GM12864 (cell line): ENCODE measurements at places on chromosomes 3 and 15.

DNA sequence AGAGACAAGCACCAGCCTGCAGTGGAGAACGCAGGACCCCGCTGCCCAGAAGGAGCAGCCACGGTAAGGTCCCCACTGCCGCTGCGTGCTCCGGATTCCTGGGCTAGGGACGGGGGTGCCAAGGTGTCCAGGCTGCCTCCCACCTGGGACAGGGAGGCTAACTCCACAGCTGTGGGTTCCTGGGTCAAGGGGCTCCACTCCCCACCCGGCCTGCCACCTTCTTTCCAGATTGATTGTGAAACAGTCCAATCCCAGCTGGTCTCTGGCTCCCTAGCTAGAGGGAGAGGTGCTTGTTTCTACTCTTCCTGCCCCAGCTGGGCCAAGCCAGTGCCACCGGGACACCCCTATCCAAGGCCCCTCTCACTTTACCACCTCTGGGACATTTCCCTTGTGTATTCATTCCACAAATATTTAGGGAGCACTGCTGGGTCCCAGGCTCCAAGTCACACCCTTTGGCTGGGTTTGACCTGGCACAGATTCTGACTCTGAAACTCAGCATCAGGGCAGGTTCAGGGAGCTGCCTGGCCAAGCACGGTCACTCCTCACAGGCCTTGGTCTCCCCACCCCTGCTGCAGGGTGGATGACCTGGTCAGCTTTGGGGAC, 1.9 kb downstream of the PAK6 start:
- DNase-seq = no peak

GRCh38 chr15:80699981-80700380, 4.9 kb downstream of the ABHD17C start:
- DNase-seq = no peak

GRCh38 chr3:38062809-38063208, 23.8 kb downstream of the DLEC1 start:
- DNase-seq = no peak

- DNase-seq = no peak
Observed at GRCh38 chr3:151990696-151991376, 117.4 kb downstream of the SUCNR1 start.

- no peak for DNase-seq
Observed at GRCh38 chr3:71201939-71202338, 381.6 kb downstream of the FOXP1 start.

DNA sequence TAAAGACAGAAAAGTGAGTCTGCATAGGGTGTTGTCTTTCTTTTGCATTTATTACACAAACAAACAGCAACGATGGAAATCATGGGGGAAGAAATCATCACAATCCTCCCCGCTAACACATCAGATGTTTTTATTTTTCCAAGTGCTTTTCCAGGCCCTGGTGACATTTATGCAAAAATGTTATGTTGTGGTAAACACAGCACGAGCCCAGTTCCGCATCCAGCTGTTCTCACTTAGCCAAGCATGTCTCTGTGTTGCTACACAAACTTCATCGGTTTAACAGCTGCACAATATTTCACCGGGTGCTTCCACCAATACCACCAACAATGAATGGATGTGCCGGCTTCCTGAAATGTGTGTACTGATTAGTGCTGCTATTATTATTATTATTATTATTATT, 53.7 kb upstream of the ABHD17C start:
- DNase-seq = no peak

- DNase-seq = no peak
Observed at GRCh38 chr3:192916371-192917027, 1.2 kb downstream of the MB21D2 start.

DNA sequence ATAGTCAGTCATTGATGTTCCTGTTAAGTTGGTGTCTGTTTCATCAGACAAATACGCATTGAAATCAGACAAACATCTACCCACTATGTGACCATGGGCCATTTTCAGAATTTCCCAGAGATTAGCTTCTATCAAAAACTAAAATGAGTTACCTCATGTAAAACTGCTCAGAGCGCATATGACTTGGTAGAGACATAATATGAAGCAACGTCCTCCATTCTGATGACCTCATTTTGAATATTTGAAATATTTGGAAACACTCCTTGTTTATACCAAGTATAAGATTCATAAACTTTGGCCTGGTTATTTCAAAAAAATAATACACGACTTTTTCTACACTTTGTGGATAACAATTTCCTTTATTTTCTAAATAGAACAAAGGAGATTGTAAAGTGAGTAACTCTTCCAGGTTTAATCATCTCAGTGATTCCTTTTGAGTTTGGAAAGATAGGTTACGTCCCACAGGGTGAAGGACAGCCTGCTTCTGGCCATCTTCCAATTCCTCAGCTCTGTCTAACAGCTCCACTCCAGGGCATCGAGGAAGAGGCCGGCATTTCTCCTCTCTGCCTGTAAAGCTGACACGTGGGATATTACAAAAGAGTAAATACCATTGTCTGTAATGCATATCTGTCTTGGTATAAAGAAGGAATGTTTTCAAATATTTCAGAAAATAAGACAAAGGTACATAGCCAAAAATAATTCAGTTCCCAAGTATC, 122.6 kb downstream of the CADM2 start:
- no peak for DNase-seq

DNA sequence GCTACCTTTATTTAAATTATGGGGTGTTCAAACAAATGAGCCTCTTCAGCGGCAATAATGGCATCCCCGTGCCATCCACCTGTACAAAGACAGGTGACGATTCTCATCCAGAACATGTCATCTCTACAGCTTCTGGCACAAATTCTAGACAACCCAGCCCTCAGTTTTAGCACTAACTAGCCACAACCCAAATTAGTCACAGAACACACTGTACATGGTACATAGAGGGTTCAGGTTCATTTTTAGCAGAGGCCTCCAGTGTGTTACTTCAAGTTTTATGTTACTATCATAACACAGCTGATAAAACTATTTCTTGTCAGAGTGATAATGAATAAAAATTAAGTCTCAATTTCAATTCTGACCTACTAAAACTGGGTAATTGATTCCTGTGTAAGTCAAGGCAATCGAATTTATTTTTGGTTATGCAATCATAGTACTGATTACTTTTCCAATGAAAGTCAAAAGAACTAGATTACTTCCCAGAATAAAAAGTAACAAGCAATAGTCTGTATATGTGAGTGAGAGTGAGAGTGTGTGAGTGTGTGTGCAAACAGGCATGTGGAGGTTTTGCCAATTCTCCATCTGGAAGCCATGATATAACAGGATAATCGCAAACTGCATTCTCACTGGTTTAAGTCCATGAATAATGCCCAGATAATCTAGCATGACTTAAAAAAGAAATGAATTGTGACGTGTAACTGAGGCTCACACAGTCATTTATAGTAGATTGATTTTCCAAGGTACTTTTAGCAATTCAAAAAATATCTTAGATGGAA, 37.4 kb downstream of the SHQ1 start:
- no peak for DNase-seq

DNA sequence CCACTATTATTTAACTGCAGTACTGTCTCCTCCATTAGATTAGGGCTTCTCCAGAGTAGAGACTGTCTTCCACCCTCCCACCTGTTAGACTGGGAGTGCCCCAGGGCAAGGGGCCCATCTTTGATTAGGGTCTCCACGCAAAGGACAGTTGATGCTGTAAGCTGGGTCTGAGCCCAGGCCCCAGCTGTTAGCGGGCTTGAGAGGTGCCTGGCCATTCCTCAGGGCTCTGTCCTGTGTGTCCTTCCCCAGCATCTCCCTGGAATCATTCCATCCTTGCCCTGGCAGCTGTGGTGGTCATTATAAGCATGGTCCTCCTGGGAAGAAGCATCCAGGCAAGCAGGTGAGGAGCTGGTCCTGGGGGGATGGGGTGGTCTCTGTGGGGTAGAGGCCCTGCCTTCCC, 6.1 kb downstream of the SLC51B start:
- DNase-seq = no peak

GRCh38 chr15:44207643-44208042, 12.6 kb upstream of the FRMD5 start:
- DNase-seq = no peak

DNA sequence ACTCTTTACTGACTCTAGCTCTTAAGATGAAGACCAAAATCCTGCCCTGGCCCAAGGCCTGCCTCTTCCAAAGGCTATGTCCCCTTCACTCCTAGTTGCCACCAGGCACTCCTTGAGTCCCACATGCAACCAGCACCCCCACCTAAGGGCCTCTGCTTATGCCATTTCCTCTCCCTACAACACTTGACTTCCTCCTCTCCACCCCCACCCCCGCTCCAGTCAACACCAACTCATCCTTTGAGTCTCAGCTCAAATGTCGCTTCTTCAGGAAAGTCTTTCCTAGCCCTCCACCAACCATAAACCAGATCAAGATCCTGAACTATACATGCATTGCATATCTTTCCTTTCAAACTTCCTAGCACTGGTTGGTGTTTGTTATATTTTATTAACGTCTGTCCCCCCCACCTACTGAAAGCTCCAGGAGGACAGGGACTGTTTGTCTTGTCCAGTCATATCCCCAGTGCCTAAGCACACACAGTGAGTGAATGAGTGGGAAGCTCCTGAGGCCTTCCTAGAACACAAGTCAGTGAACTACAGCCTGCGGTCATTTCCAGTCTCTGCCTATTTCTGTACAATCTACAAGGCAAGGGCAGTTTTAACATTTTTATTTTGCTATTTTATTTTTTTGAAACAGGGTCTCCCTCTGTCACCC, 7.3 kb downstream of the TBC1D2B start:
- no peak for DNase-seq

- DNase-seq = no peak
Observed at GRCh38 chr3:98551754-98552153, 20.0 kb downstream of the GPR15 start.

- DNase-seq = no peak
Observed at GRCh38 chr3:124163689-124164088, 171.8 kb upstream of the ROPN1 start.

DNA sequence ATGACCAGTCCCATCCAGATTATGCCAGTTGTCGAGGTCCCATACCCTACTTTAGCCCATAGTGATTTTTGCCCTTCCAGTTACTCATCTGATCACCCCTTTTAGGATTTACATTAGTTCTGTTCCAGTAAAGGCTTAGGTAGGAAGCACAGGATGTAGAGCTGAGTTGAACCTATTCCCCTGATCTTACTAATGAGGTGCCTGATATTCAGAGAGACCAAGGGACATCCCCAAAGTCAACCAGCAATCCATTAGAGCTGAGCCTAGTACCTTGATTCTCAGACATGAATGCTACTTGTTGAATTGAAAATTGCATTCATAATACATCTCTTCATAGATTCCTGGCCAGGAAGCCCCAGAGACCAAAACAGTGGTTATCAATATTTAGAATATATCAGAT, 24.7 kb downstream of the CTDSPL start:
- DNase-seq = no peak

- DNase-seq = no peak
Observed at GRCh38 chr3:15391007-15391406, 36.3 kb downstream of the METTL6 start.

- DNase-seq = no peak
Observed at GRCh38 chr3:149494022-149494758, 19.7 kb downstream of the TM4SF4 start.

- DNase-seq = no peak
Observed at GRCh38 chr3:29290596-29290995, 9.7 kb downstream of the RBMS3 start.

DNA sequence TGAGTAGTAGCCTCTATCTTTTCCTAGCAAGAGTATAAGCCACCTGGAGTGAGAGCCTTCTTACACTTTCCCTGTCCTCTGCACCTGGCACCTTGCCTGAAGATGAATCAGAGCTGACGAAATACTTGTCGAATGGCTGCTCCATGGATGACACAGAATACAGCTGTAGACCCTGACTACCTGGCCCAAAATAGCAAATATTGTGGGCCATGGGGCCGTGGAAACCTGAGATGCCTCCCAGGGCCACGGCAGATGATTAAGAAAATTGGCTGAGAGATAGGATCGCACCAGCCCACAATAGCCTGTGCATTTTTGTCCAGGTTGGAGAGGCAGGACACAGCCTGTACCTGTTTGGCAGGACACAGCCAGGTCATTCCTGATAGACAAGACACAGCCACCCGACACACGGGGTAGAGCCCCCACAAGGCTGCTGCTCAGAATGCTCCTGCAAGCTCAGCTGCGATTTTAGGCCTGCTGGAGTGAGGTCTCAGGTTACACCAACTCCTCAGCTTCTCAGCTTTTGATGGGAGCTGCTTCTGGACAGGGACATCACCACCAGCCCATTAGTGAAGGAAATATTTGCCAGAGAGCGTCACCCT, 22.9 kb upstream of the TPM1 start:
- DNase-seq = no peak
